Lower lobe of right lung (tissue), 2 donors: ENCODE measurements at places on chromosomes 16 and 17. TPM values are rescaled to one million over a fixed set of nuclear protein-coding genes. Genes with fewer than 3 reads are reported as not detected.

- peak; percentile 63 for DNase-seq
Observed at GRCh38 chr17:27466743-27467375, 10.6 kb downstream of the KSR1 start.

GRCh38 chr16:17312094-17312710, 158.6 kb downstream of the XYLT1 start:
- DNase-seq: no peak

SPAG7 gene
- 56.3 TPM for total RNA-seq

ARL5C gene
- not detected for total RNA-seq
